Mucosa of gallbladder (tissue), 1 donor: ENCODE measurements at places on chromosomes 16 and 17. TPM values are rescaled to one million over a fixed set of nuclear protein-coding genes. Genes with fewer than 3 reads are reported as not detected.

HID1 gene
- 186 TPM for total RNA-seq

ZSCAN10 gene
- 0.37 TPM for total RNA-seq

CDH5 gene
- 23.0 TPM for total RNA-seq

GRCh38 chr16:73326770-73327470 is 279.0 kb upstream of the ZFHX3 start:
- no peak for DNase-seq

DNA sequence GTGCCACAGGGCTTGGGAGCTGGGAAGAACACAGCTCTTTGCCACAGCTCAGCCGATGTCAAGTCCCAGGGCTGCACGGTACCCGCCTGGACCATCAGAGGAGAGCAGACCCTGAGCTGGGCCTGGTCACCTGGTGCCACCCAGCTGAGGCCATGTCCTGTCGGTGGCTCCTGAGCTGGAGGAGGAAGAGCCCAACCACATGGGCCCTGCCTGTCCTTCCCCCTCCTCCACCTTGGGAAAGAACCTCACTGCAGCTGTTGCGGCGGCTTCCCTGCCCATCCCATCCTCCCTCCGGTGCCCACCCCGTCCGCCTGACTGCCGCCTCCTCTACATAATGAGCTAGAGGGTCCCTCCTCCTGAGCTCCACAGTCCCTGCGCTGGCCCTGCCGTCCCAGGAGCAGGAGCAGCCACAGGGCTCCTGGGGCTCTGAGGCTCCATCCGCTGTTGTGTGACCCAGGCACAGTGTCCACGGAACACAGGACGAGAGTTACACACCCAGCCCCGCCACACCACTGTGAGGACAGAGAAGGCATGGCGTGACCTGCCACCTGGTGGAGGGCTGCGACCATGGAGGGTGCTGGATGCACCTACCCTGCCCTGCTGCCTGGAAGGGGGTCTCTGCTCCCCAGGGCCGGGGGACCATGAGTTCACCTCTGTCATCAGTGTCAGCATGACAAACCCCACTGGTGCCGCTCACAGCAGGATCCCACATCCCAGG is 21.4 kb upstream of the CHMP6 start:
- DNase-seq = no peak

DNA sequence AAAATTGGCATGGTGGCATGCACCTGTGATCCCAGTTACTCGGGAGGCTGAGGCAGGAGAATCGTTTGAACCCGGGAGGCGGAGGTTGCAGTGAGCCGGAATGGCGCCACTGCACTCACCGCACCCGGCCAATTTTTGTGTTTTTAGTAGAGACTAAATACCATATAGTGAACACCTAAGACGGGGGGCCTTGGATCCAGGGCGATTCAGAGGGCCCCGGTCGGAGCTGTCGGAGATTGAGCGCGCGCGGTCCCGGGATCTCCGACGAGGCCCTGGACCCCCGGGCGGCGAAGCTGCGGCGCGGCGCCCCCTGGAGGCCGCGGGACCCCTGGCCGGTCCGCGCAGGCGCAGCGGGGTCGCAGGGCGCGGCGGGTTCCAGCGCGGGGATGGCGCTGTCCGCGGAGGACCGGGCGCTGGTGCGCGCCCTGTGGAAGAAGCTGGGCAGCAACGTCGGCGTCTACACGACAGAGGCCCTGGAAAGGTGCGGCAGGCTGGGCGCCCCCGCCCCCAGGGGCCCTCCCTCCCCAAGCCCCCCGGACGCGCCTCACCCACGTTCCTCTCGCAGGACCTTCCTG is at the start of gene HBQ1:
HBQ1 (plus strand) TSS at position 359 of the 575 bp plus-strand sequence; CDS start at position 387, 28 bp downstream.
- no peak for DNase-seq

- no peak for DNase-seq
Measured at GRCh38 chr16:75695708-75696107, 5.6 kb downstream of the DUXB start.

DNA sequence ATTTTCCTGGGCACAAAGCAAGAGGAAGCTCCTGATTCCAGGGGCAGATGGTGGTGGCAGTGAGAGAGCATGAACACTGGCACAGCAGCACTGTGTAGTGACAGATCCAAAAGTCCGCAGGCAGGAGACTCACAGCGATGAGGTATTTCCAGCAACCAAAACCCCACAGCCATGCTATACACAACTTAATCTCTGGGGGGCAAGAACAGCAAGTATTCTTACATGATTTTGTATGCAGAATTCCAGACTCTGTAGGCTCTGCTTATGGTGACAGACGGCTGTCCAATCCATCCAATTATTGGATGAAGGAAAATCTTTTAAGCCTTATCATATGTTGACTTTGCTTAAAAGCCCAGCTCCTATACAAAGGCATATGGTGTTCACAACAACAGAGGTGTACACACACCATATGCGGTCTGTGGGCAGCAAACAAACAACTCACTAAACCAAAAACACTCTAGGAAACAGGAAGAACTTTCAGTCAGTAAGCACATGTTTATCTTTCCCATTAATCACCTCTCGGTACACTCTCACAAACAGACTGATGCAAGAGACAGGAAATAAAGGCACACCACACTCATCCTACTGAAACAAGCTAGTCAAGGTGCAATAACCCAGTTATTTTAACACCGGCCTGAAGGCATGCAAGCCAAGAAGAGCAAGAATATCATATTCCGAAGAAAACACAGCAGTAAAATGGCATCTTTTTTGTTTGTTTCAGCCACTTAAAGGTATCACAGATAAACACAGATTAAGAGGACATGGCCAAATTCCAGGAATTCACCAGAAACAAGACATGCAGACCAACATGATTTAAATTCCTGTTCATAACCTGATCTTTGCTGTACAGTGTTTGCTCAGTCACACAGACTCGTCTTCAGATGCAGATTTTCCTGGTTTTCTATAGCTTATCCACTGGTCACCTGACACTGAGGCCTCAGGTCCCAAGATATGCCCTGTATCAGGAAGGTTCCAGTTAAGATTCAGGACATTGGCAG is 47.8 kb downstream of the ERN1 start:
- no peak for DNase-seq

DNA sequence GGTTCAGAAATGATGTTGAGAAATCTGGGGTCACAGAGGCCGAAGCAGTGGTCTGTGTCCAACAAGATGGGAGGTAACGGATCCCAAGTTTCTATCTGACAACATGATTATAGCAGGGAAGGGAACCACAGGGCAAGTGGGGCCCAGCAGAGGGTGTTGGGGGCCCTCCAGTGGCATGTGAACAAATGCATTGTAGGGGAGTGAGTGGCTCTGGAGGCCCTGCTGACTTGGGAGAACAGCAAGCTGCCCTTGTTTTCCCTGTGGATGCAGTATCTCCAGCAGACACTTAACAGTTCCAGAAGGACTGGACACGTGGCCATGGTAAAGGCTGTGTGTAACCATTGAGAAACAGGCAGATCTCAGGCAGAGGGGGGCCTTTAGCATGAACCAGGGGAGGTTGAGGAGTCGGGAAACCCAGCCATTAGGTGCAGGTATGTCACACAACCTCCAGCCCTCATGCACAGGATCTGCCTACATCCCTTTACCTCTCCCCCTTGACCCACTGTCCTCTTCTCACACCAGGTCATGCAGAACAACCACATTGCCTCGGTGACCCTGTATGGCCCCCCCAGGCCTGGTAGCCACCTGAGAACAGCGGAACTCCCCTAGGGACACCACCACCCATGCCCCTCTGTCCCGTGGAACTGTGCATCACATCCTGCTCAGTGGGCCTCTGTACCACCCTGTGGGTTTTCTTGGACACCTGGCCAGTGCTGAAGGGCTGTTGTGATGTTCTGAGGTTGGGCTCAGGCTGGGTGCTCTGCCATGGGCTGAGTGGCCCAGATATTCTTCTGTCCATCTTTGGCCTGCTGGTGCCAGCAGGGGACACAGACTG is 4.1 kb downstream of the B3GNT9 start:
- DNase-seq = no peak

DNA sequence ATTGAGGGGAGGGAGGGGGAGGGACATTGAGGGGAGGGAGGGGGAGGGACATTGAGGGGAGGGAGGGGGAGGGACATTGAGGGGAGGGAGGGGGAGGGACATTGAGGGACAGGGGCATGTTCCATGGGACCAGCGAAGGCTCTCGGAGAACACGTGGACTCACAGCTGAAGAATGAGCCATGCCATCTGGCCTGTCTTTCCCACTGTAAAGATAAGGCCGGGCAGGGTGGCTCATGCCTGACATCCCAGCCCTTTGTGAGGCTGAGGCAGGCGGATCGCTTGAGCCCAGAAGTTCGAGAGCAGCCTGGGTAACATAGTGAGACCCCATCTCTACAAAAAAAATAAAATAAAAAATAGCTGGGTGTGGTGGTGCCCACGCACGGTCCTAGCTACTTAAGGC is 32.5 kb downstream of the RPH3AL start:
- DNase-seq = no peak

DNA sequence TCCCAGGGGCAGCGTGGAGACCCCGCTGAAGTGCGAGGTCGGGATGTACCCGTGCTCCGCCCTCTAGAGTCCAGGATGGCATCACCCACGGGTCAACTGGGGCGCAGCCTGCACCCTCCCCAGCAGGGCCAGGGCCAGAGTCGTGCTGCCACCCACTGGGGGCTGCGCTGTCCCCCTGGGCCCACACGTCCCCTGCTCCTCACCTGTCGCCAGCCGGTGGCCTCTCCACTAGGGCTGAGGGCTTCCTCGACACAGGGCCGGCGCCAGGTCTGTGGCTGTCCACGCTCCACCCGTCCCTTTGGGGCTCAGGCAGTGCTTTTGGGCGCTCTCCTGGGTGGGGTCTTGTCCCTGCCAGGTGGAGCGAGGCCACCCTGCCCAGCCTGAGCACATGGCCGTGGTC is 11.6 kb upstream of the PRR35 start:
- no peak for DNase-seq

- no peak for DNase-seq
Measured at GRCh38 chr17:51064061-51064735, 56.5 kb downstream of the SPAG9 start.

DNA sequence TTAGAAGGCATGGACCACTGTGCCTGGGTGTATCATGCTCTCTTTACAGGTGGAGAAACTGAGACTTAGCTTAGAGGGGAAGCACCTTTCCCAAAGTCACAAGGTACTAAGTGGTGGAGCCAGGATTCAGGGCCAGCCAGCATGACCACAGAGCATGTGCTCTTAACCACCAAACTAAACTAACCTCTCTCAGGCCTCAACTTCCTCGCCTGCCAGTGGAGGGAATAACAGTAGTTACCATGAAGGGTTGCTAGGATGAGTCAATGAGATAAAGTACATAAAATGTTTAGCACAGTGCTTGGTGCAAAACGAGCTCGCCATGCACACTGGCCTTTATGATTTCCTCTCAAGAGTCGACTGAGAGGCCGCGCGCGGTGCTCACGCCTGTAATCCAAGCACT is 6.4 kb upstream of the MYO1C start:
- no peak for DNase-seq

DNA sequence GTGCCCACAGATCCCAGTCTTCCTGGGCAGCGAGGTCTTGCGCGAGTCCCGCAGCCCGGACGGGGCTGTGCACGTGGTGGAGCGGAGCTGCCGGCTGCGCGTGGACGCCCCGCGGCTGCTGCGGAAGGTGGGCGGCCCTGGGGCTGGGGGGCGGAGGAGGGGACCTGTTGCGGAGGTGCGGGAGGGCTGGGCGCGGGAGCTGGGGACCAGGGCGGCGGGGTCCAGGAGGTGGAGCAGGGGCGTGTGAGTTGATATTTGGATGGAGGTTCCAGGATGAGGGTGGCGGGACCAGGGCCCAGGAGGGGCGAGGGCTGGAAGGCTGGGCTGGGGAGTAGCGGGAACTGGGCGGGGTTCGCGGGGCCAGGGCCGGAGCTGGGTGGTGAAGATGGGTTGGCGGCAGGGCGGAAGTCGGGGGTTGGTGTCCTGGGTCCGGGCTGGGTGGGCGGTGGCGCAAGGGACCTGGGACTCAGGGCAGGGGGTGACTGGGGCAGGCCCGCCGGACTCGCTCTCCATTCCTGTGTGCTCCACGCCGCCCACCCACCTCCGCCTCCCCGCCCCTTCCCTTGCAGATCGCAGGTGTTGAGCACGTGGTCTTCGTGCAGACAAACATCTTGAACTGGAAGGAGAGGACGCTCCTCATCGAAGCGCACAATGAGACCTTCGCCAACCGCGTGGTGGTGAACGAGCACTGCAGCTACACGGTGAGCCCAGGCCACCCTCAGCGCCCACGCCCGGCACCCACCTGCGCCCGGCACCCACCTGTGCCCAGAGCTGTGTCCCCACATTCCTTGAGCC is 29.6 kb downstream of the SEC14L5 start:
- DNase-seq = no peak

DNA sequence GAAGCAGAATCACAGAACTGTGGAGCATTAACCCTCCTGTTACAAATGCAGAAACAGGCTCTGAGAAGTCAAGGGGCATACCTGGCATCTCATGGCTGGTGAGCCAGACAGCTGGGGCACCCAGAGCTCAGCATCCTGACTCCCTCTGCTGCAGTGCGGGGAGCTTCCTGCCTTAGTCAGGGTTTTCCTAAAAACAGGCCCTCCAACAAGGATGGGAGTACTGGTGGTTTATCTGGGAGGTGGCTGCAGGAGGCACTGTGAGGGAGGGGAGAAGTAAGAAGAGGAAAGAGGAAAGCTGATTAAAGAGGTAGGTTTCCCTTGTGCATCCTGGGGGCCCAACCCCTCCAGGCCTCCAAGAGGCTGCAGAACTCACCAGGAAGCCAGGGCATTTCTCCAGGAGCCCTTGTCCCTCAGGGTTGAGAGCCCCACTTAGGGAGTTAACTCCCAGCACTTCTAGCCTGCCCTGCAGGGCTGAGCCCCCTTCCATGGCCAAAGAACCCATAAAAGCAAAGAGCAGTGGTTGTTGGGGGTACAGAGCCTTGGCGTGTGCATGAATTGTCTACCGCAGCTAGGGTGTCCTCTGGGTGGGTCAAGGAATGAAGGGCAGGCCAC is 261.5 kb upstream of the RPL38 start:
- no peak for DNase-seq

- peak; percentile 9 for DNase-seq
Measured at GRCh38 chr17:83062818-83063671, 16.4 kb upstream of the METRNL start.
